ENCODE measurements at places on chromosomes 5 and 9. TPM values are rescaled to one million over a fixed set of nuclear protein-coding genes. Genes with fewer than 3 reads are reported as not detected.

DNA sequence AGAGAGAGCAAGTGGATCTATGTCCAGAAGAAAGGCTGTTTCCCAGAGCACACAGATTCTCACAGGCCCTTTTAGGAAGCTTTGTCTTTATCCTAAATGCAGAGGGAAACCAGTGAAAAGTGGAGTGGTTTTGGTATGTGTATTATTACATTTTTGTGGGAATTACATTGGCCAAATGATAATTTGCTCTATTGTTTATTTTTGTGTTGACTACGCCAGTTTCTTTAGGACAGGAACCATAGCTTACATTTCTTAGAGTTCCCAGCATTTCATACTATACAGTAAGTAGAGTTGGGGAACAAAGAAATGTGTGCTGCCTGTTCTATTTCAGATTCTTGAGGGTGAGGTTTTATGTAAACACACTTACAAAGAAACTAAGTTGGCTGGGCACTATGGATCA lies 29.4 kb upstream of the SPATA31D4 start:
- no peak for DNase-seq

DNA sequence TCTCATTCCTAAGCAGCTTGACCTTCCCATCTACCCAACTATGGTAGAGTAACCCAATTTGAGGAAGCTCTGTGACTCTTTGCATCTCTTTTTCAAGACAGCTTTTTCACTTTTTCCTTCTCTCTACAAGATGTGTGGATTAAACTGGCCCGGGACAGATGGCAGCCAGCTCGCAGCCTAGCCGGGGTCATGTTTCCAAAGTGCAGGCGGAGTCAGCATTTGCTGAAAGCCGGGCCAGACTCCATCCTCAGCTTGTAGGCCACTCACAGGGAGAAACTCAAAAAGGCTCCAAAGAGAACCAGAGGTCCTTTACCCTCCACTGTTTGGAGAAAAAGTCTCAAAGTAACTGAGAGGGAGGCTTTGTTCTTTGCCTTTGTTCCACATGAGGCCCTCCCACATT lies 286.8 kb upstream of the PANK3 start:
- no peak for DNase-seq

The ROPN1L gene
- total RNA-seq: not detected

The ACTBL2 gene
- not detected for total RNA-seq

GRCh38 chr9:4242239-4242638 lies 57.6 kb downstream of the GLIS3 start:
- DNase-seq: no peak

- no peak for DNase-seq
Measured at GRCh38 chr9:96417661-96418082, 498 bp downstream of the ZNF367 start.

GRCh38 chr5:72210888-72211678 lies 103.8 kb downstream of the MAP1B start:
- no peak for DNase-seq

GRCh38 chr5:2697041-2697440 lies 54.4 kb downstream of the IRX2 start:
- no peak for DNase-seq

DNA sequence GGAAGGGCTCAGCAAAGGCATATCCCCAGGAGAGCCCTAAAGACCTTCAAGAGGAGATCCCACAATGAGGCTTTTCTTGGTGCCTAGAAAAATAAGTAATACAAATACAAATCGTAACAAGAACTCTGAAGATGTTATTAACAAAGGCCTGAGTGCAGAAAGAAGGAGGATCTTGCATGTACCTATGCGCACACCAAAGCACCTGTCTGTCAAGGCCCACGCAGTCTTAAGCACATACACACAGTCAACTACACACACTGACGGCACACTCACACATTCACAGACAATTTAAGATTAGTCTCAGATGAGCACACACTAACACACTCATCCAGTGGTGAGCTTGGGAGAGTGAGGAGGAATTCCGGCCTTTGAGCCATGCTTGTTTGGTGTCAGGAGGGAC lies 38.5 kb downstream of the JADE2 start:
- no peak for DNase-seq

- DNase-seq: no peak
Measured at GRCh38 chr5:124990723-124991122, 244.3 kb upstream of the ZNF608 start.

The LRRC26 gene
- total RNA-seq: not detected

DNA sequence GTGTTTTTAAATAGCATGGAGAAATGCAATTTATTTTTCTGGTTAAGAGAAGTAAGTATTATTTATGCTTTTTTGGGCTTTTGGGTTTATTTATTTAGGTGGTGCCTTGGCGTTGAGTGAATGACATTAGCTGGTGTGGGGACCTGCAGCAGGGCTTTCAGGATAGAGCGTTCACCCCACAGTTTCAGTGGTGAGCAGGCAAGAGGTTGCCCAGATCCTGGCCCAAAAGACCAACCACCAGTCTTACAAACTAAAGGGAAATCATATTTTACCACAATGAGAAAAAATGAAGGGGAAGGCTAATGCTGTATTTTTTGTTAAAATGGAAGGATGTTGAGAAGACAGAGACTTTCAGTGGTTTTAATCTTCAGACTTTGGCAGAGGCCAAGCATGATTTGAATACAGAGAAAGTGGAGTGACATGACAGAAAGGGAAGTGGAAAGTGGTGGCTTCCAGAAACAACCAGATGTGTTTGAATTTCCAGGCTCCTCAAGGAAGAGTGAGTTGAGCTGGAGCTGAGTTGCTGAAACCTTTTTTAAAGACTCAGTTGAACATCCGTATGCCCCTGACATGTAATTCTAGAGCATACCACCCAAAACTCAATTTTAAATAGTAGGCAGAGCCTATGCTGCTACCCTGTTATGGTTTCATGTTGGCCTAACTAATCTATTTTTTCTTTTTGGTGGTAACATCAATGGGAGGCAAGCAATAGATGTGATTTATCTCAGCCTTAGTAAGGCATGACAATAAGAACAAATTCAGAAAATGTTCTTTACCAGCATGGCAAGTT lies 94.8 kb downstream of the AOPEP start:
- no peak for DNase-seq

DNA sequence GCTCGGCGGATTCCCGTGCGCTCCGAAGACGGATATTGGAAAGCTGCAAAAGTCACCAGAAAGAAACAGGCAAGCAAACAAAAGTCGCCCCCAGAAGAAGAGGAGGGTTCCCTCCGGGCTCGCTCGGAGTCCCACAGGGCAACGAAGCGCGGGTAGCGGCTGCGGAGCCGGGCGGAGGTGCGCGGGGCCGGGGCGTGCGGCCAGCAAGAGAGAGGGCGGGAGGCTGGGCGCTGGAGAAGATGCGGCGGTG lies at the start of gene FBN2:
TSS of gene FBN2 (minus strand) at position 246 of the 250 bp plus-strand sequence. CDS start 642 bp downstream, outside the sequence.
- DNase-seq: no peak

DNA sequence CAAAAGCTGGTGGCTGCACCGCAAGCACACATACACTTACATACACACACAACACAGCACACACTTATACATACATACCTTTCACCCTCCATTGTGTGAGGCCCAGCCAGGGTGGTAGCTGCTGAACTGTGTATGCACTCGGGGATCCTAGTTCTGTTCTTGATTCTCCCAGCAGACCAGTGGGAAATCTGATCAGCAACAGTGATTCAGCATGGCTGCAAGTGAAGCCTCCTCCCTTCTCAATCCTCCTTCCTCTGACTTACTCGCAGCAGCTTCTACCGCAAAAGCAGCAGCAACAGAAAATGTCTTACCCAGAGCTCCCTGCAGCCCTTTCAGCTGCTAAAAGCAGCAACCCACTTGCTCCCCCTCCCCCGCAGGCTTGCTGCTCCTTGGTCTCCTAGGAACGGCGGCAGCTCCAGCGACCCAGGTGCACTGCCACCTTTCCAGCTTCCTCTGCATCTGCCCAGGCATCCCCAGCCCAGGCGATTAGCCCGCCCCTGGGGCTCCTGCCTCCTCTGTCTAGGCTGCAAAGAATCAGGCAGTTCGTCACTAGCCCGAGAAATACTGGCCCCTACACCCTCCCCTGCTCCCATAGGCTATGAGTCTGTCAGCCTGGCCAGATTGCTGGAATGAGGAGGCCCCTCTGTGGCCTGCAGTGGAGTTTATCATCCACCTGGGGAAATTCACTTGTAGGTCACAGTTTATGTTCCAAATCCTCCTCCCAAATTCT lies at the start of gene KLHL3:
TSS of gene KLHL3 (minus strand) at position 535 of the 730 bp plus-strand sequence. CDS start at position 92, 443 bp downstream.
- peak; percentile 50 for DNase-seq

- no peak for DNase-seq
Measured at GRCh38 chr9:133637451-133638055, 1.4 kb downstream of the DBH start.

DNA sequence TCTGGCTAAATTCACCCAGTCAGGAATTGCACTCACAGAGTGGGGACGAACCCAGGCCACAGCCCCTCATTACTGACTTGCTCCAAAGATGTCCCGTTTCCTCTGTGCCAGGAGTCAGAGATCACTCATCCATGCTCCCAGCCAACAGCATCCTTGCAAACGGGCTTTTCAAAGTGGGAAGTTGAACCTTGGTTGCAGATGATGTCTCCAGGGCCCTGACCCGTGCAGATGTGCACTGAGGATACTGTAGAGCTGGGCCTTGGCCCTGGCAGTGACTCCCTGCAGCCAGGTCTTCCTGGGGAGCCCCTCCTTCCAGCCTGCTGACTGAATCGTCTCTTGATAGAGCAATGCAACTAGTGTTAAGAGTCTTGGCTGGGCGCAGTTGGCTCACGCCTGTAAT lies 22.3 kb downstream of the TCF7 start:
- DNase-seq: peak; percentile 22

DNA sequence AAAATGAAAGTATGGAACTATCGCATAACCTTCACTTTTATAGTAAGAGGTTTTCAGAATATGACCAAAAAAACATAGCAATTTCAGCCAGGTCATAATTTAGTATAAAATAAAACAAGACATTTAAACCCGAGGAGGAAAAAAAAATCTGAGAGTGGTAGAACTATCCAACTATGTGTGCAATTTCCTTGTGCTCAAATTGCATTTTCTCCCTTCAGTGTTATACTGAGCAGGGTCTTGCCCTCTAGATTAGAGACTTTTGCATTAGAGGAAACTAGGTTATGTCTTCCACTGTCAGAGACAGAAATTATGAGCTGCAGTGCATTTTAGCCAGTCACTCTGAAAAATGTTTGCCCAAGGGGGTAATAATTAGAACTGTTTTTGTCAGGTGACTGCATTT lies 330.6 kb downstream of the NR2F1-AS1 start:
- no peak for DNase-seq

The TMEM215 gene
- not detected for total RNA-seq

The SHB gene
- 1.2 TPM for total RNA-seq

The CNTNAP3 gene
- not detected for total RNA-seq

The CRHBP gene
- total RNA-seq: not detected

The FGF1 gene
- not detected for total RNA-seq

The IER5L gene
- total RNA-seq: 1.3 TPM

The PCDHGA12 gene
- total RNA-seq: 0.07 TPM

- no peak for DNase-seq
Measured at GRCh38 chr5:179436321-179437122, 91.3 kb upstream of the ADAMTS2 start.

The ZFP2 gene
- total RNA-seq: 0.27 TPM

The MSMP gene
- total RNA-seq: not detected

The QRFP gene
- total RNA-seq: not detected

The JAKMIP2 gene
- 1.1 TPM for total RNA-seq

The PDE6A gene
- total RNA-seq: not detected

GRCh38 chr5:174688441-174689354 lies 35.7 kb upstream of the MSX2 start:
- no peak for DNase-seq

DNA sequence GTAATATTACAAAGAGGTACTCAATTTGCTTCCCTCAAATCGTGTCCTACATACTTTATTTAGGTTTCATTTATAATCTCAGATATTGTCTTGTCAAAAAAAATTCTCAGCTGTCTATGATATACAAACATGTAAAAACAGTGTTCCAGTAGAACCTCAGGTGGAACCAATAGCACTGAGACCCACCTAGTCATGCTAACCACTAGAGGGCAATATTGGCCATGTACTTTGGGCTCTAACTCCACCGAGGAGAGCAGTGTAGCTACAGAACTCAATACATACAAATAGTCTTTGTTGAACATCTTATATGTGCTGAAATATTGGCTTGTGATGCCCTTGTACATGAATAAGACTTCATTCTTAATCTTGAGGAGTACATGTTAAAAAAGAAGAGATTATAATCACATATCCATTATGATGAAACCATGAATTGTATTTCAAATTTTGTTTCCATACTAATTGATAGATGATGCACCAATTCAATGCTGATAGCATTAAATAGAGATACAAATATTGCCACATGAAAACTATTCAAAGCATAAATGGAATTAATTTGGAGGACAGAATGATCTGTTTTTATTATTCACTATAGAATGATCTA lies 71.2 kb upstream of the CNTLN start:
- DNase-seq: no peak

DNA sequence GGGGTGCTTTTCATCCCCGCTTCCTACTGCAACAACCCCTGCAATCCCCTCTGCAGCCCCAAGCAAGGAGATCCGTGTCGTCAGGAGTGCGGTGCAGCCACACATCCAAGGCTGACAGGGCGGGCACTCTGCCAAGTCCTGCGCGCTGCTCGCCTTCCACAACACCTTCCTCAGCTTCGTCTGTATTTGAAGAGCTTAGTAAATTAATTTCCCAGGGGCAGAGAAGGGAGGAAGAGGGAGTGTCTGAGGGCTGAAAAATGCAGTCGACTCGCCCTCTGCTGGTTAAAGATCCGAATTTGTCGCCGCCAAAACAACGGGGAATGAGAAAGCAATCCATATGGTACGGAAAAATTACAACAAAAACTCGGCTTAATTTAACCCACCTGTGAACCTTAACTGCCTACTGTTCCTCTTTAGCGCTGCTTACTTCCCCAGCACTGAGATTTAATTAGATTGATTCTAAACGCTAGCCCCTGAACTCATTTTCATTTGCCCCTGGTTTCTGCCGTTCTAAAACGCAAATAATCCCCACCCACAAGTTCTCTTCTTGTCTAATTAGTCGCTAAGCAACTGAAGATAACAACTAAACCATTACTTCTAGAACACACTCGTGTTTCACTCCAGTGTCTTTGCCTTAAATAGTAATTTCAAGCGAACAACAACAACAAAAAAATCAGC lies 10.9 kb upstream of the PCDHB1 start:
- no peak for DNase-seq

The NIPAL4 gene
- 2.9 TPM for total RNA-seq

The FOXI1 gene
- total RNA-seq: not detected

- DNase-seq: no peak
Measured at GRCh38 chr9:16597136-16597535, 273.3 kb downstream of the BNC2 start.

Measured in activated CD4-positive, alpha-beta memory T cell treated with anti-CD3 and anti-CD28 coated beads for 36 hours (primary cell).